Esophagus squamous epithelium (tissue), 5 donors: ENCODE measurements at places on chromosomes 6 and 20.

DNA sequence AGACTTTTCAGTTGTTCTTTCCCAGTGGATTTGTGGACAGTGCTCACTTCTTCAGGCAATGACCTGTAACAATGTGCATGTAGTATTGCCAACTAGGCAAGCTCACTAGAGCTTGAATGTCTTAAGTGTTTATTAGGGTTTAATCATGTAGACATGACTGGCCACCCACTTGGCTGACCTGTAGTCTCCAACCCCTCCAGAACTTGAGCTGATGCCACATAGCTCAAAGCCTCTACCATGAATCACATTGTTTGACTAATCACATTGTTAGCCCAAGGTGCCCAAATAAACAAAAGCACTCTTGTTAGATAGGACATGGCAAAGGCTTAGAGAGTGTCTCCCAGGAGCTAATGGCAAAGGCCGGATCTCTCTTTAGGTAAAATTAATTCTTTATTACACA, 272.7 kb downstream of the GRIK2 start:
- no peak for DNase-seq

DNA sequence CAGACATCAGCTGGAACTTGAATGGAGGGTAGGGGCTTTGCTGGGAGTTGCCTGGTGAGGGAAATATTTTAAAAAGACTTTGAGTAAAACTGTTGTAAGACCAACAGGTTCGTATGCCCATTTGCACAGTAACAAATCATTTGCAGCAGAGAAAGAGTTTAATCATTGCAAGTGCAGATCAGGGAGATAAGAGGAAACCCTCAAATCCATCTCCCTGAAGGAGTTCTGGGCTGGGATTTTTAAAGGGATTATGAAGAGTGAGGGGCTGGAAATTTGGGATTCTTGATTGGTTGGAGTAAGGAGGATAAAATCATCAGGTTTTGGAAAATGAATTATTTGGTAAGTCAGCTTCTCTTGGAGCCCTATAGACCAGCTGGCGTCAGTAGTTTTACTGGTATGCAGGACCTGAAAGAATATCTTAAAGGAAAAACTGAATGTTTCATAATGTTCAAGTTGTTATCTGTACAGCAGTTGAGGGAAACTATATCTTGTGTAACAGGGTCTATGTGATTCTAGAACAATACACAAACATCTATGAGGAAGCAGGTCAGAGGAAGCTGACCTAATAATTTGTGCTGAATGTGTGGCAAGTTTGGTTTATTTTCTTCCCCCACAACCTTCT, 295.5 kb downstream of the PLCB1 start:
- no peak for DNase-seq

DNA sequence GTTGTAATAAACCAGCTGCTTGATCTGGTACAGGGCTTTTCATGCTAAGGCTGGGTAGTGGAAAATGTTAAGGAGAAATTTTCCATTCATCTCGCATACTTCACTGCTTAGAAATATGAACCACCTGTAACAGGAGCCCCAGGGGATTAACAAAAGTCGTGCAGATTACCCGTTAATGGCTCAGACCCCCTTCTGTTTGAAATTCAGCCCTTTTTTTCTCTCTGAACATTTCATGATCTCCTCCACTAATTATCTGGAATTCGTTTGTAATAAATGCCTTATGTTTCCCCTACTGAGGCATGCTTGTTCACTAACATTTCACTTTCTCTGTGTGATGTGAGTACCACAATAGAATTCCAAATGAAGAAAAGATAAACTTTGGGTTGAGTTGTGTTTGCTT, 336.4 kb upstream of the HSF2 start:
- no peak for DNase-seq

- DNase-seq, result no peak
These were observed 12.2 kb downstream of the CEP250 start for GRCh38 chr20:35467339-35468224.

DNA sequence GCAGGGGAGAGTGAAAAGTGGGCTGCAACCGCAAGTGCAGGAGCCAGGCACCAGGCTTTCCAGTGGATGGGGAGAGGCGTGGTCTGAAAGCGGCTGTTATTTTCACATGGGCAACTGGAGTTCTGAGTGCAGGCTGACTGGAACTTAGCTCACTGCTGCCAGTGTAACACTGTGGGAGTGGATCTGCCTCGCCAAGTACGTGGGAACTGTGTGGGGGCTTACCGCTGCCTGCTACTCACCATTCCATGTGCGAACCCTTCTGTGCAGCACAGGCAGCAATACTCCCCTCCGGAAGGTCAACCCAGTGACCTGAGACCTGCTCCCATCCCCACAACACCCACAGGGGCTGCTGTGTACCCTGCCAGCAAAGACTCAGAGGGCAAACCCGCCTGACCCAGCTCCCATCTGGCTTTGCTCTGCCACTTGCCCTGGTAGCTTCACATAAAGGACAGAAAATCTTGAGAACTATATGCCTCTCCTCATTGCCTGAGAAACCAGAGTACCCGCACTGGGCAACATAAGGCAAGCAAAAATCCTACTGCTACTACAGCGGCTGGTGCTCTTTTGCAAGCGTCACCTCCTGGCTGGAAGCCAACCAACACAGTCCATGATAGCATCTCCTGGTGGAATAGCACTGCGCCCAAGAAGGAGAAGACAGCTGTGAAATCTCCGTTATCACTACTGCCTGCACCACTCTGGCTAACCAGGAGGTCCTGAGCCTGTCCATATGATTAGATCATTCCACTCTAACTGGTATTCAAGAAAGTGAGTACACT, 54.4 kb upstream of the SIRPG start:
- no peak for DNase-seq

DNA sequence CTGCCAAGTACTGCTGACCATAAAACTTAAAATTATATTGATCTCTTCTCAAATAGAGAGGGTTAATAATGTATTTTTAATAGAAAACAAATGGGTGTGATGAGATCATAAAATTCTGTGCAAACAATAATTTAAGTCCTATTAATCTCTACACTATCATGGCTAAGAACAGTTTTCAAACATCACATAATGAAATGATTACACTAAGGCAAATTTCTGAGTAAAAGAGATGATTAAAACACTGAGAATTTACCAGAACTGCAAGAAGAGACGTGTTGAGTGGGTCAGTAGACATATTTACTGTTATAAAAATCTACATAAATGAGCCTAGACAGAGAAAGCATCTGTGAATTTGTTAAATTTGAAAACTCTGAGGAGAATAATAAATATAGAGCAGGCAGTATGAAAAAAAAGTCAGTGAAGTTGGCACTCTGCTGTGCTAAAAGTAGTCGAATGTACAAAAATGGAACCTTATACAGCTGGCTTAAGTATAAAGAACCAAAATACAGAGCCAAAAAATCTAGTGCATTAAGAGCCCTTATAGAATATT, 302.6 kb upstream of the MANEA start:
- no peak for DNase-seq

DNA sequence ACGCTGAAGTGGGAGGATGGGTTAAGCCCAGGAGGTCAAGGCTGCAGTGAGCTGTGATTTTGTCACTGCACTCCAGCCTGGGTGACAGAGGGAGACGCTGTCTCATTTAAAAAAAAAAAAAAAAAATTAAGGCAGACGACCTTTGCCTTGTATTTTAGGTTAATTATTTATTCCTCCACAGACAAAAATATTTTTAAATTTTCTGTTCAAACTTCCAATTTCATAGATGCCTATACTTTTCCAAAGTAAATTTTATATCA, 6.3 kb upstream of the SMIM28 start:
- DNase-seq, result no peak

DNA sequence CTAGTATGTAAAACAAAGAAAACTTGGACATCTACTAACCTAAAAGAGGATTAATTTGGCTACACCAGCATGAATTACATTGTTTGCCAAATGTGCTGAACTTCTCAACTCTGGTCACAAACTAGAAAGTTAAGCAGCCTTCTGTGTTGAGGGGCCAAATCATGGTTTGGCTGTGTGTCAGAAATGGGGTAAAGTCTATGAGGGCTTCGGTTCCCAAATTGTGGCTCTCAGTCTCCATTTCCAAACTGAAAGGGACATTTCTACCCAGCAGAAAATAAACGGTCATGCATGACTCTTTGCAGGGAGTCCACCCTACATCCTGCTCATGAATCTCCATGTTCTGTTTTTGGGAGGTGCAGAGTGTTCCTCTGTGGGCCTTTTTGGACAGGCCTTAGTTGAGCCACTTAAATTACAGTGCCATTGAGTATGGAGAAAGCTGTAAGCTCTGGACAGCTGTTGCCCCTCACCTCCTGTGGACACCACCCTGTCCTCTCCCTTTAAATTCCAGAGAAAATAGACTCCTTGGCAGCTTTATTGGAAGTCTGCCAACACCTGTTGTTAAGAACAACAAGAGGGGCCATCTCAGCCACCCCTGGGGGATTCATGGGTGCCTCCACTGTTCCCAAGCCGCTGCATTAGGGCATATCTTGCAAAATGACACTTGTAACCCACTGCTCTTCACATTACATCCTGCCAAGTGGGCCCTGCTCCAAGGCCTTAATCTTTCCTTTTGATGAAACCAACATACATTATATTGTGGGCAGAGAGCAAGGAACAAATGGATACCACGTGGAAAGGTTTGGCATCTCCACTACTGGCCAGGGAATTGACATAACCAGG, 27.5 kb upstream of the SNRPC start:
- no peak for DNase-seq

- DNase-seq, result no peak
These were observed 80.2 kb downstream of the CAP2 start for GRCh38 chr6:17473554-17473953.

DNA sequence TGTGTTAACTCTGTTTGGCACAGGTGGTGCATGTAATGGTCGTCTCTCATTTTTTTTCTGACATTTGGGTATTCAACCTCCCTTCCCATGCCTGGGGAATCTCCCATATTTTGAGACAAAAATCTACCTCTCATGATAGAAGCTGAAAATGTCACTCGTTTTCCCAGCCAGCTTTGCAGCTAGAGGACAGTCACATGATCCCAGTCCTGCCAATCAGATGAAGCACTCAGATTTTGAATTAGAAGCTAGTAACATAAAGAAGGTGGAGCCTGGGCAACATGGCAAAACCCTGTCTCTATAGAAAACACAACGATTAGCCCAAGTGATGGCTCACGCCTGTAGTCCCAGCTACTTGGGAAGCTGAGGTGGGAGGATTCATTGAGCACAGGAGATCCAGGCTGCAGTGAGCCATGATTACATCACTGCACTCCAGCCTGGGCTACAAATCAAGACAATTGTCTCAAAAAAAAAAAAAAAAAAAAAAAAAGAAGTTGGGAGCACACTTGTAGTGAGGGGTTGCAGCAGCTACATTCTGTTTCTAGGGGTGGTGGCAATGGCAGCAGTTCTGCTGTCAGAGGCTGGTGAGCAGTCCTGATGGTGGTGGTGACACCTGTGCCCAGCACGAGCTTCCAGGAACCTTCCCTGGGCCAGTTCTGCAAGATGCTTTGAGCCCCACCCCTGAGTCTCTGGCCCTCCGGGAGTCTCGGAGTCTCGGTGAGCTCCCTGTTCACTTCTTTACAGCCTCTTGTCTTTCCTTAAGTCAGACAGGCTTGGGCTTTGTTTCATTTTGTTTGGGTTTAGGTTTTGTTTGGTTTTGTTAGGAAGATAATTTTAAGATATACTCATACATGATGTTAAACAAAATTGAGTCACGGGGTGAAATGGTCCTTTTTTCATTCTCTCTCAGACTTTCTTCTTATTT, 94.1 kb upstream of the KCNG1 start:
- no peak for DNase-seq

- no peak for DNase-seq
These were observed 707 bp downstream of the MAN1A1 start for GRCh38 chr6:119348748-119349360.

DNA sequence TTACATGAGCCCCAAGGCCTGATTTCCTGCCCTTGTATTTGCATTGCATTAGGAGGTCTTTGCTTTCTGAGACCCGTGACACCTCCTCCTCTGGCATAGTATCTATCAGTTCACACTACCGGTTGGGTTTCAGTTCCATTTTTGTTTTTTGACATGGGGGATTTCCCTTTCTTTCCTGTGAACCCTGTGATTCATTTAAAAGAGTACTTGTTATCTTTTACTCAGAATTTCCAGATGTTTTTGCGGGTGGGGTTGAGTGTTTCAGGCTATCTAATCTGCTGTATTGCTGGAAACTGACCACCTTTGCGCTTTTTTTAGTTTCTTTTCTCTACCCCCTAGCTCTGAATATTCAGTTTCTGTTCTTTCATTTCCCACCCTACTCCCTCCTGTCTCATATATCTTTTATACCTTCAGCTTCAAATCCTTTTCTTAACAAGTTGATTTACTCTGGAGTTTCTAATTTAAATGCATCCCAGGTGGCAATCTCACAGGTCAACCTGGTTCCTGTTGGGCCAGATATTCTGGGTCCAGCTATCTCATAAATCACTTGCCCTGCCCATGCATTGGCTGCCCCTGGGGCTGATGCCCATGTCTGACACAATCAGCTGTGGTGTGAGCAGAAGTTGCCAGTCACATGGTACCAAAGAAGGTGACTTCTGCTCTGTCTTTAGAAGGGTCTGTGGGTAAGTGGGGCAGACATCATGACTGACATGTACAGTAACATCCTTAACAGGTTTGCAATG, 14.3 kb upstream of the NCOA3 start:
- no peak for DNase-seq

DNA sequence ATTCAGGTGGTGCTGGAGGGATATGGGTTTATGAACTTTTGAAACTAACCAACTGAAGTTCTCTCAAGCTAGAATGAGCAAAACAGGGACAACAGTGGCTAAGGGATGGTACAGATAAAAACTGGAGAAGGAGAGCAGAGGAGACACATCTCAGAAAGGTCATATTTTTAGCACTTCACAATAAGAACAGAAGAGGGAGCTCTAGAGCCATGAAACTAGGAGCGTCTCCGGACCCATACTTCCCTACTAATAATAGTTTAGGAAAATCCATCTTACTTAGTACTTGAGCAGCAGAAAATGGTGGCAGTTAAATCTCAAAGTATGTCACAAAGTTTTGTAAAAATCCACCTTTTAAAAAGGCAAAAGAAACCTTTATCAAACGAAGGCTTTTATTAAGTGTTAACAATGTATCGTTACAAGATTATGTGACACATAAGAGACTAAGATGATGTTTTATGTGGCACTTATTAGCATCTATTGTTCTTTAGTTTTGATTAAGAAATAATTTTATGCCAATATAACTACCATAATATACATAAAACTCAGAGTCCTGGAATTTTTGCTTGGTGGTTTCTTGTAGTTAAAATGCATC, 278.6 kb downstream of the TBC1D32 start:
- no peak for DNase-seq

GRCh38 chr6:52186480-52186879, 305 bp downstream of the IL17A start:
- no peak for DNase-seq
